CD4-positive, alpha-beta T cell treated with Interleukin-12 subunit alpha and Interleukin-12 subunit beta, for 1 hour (primary cell): ENCODE measurements at places on chromosomes 2 and 18.

GRCh38 chr2:33083699-33084387 lies 137.1 kb downstream of the LTBP1 start:
- no peak for DNase-seq

DNA sequence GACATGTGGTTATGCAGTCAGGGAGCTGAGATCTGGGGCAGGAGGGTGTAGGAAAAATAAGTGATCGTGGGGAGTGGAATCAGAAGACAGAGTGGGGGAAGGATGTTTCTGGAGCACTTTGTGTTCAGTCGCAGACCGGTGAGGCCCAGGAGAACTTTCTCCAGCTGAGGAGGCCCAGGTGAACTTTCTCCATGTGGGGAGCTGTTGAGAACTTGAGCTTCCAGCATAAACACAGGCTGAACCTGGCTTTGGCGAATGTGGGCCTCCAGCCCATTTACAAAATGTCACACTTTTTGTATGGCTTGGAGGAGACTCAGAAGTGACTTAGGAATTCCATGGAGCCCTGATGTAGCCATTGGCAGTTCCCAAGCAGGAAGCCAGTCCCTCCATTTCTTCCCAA lies 108.5 kb downstream of the VAPA start:
- no peak for DNase-seq

DNA sequence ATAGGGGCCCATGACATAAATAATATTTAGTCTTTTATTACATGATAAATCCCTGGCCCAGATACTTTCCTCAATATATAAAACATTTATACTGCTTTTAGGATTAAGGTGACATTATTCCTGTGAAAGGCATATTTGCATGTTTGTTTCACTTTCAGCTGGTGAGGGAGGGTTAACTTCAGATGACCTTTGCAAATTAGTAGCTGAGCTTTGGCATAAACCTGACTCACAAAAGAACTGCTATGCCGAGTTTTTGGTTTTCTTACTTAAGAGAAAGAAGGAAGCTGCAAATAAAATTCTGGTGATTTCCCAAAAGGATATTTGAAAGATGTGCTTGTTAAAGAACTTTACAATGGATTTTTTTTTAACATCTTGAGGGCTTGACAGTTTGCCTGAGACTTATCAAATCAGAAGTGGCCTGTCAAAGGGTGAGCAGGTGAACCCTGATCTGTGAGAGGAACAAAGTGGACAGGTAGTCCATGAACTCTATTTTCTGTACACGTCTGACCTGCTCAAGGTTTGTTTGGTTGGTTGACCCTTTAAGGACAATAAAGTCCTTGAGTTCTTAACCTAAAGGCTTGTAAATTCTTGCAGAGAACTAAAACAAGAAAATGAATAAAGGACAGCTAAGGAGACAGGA lies 93.5 kb downstream of the FAM124B start:
- no peak for DNase-seq

DNA sequence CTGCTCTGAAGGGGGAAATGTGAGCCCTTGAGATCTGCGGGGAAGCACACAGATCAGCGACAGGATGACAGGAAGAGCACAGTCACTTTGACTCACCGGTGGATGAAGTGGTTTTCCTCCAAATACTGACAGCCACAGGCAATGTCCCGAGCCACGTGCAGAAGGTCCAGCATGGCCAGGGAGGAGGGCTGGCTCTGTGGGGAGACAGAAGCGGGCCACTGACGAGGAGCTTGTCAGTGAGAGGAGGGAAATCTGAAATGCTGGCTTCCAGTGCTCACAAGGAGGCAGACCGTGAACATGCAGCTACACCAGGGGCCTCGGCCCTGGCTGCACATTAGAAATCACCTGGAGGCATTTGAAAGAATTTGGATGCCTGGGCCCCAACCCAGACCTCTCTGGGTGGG lies 98.7 kb downstream of the CLIP4 start:
- DNase-seq = no peak

- no peak for DNase-seq
Measured at GRCh38 chr18:31207391-31207790, 44.7 kb upstream of the DSC1 start.
